Fibroblast of skin of right quadriceps (primary cell): ENCODE measurements at places on chromosomes 5 and 9.

DNA sequence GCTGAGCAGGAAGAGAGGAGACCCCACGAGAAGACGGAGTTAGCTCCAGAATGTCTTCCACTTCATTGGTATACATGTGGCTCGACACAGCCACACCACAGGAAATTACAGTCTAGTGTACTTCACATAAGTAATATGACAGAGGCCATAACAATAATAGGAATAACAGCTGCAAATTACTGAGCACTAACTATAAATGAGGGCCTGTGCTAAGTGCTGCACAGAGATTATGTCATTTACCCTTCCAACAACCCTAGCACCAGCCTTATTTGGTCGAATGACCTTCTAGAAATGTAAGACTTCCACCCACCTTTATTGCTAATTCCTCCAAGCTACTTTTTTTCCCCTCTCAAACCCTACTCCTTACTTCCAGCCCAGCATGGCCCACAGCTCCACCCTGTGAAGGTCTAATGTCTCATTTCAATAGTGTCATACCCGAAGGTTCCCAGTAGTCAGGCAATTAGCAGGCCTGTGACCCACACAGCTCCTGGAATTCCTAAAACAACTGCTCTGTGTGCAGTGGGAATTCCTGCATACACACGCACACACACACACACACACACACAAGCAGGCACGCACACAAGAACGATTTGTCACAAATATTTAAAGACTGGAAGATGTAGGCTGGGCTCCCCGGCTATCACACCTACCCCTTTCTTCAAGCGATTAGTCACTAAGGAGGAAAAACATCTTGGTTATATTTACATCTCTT is 134.5 kb downstream of the FRMD3 start:
- peak; percentile 82 for DNase-seq

DNA sequence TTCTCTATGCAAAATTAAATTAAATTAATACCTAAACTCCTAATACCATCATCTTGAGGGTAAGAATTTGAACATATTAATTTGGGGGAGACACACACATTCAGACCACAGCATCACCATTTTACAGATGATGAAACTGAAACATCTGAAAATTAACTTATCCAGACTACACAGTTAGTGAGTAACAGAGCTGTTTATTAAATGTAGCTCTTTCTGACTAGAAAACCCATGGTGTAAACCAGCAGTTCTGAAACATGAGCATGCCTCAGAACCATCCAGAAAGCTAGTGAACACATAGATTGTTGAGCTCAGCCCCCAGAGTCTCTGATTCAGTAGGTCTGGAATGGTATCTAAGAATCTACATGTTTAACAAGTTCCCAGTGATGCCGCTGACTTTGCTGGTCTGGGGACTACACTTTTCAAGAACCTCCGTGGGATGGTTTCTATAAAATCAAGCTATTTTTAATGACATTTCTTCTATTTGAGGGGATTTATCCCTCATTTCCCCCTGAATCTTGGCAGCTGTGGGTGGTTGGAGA is 113.5 kb downstream of the RORB start:
- peak; percentile 4 for DNase-seq

DNA sequence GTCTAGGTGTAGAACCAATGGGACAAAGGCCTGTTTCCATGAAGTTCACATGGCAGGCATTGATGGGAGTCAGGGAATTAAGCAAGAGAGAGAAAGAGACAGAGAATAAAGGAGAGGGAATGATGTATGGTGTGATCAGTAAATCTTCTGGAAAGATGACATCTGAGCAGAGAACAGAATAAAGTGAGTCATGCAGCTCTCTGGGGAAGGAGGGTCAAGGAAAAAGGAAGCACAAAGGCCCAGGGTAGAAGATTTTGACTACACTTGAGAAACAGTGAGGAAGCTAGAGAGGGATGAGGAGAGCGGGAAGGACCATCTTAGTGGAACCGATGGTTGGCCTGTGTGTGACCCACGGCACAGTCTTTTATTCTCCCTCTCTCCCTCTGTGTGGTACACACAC is 425.9 kb downstream of the SPOCK1 start:
- DNase-seq, result peak; percentile 51

DNA sequence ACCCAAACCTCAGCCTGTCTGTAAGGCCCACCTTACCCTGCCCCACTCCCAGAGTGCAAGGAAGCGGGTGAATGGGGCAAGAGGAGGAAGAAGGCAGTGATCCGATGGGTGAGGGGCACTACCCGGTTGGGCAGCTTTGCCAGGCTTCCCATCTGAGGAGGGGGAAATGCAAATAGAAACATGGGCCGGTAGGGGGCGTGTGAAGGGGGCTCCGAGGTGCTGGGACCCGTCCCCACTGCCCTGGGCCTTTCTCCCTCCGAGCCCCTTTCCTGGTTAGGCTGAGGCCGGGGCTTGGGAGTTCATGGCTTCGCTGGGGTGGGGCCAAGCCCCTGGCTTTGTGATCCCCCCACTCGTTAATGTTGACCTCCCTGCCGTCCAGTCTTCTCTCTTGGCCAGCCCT is 23.6 kb upstream of the MYORG start:
- no peak for DNase-seq

- DNase-seq, result no peak
Measured at GRCh38 chr5:163607256-163607655, 101.8 kb downstream of the MAT2B start.

GRCh38 chr5:92041911-92042660 is 659.0 kb upstream of the ARRDC3 start:
- no peak for DNase-seq

DNA sequence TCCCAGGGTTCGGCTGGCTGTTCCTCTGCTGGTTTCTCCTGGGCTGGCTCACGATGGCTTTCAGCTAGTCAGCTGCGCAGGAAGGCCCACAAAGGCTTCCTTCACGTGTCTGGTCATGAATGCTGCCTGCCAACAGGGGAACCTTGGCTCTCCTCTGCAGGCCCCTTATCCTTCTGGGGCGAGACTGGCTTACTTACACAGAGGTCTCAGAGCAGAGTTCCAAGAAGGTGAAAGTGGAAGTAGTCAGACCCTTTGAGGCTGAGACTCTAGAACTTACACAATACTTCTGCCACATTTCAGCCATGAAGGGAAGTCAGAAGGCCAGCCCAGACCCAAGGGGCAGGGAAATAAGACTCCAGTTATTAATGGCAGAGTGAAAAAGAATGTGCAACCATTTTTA is 99.5 kb downstream of the LHFPL2 start:
- DNase-seq, result no peak

DNA sequence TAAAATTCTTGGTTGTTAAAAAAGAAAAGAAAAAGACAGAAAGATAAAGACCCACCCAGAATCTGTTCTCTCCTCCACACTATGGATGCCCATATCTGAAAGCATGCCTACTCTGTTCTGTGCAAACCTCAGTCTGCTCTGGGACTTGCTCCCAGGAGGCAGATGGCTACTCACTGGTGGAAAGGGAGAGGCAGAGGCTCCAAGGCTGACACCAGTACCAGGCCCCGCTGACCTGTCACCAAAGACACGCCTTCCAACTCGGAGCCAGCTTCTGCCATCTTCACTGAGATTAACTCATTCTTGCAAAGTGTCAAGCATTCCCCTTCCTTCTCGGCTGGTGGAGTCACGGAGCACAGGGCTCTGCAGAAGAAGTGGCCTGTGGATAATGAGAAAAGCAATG is 21.6 kb downstream of the SH3TC2 start:
- DNase-seq, result no peak

GRCh38 chr9:129568560-129569501 is 52.1 kb downstream of the C9orf50 start:
- peak; percentile 47 for DNase-seq

DNA sequence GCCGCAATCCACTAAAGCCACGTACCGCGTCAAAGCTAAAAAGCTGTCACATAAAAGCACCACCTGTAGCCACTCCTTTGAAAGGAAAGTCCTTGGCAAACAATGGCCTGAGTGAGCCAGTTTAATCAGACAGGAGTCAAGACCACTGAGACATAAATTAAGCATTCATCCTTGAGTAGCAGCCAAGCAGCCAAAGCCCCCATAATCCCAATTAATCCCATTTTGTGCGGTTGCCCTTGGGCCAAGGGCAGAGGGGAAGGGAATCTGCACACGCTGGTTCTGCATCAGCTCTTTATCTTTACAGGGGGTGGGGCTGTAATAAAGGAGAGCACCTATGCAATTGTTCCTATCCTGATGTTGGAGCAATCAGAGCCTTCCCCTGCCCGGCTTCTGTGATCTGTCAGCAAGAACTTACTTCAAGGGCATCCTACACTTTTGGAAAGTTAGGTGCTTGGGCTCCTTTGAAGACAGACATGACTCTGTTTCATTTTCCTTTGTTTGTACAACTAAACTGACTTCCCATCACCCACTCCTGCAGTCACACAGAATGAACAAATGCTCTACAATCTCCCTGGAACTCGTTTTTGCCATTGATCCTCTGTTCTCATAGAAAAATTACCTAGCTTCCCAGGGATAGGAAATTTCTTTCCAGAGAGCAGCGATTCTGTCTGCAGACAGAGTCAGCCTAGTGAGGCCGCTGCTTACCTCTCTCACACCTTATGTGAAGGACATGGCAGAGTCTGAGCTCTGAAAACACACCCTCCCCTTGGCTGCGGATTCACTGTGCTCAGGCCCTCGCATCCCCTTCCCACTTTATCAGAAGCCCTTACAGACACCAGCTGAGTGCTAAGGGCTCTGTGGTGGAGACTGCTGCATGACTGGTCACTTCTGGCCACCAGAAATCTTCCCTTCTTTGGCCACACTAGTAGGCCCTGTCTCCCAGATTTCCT is 116.2 kb upstream of the TBCA start:
- DNase-seq, result no peak

DNA sequence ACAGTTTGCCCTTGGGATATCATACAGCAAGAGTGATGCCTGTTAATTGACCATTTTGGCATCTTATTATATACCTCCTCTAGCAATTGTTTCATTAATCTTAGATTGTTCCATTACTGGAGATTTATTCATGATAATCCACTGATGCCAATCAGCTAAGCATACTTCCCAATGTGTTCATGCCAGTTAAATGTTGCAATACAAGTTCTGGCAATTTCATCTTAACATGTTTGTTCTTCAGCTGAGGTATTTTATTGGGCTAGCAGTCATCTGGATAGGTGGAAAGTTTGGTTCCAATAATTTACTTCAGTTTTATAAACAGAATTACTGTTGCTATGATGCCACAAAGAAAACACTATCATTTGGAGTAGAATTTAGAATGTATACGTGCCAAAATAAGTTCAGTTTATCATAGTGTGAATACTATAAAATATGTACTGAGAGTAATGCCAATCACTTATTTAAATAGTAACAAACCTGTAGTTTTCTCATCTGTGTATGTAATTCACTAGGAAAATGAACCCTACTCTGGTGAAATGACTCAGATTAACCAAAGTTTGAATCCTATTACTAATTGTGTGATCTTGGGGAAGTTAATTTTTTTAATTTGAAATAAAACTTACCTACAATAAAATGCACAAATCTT is 27.9 kb upstream of the IL31RA start:
- no peak for DNase-seq

- no peak for DNase-seq
Measured at GRCh38 chr9:137900584-137901310, 23.2 kb downstream of the CACNA1B start.

DNA sequence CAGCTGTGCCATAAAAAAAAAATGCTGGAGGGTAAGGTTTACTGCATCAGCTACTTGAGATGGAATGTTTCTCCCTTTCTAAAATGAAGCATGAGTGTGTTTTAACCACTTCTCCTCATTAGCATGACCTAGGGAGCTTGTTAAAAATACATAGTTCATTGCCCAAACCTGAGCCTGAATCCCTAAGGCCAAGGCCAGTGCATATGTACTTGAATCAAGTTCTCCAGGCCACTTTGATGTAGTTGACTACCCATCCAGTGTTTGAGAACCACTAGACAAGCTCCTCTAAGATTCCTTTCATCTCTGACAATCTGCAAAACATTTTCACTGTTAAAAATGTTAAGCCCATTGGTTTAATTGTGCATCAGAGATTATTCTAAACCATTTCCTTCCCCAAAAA is 6.7 kb downstream of the TIMD4 start:
- no peak for DNase-seq

DNA sequence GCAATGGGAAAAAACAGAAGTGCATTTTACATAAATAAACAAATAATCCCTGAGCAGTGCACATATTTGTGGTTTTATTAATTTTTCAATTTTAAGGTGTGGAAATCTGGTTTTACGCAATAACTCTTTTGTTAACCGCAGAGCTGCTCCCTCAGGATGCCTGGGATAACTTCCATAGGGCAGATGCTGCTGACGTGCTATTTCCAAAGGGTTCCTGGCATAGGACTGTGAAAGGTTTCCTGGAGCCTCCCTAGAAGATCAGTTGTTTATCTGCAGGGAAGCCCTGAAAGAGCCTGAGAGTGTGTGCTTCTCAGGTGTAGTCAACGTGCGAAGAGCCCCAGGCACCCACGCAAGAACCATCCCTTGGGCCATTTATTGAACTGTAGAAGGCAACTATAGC is 443.5 kb downstream of the PLK2 start:
- DNase-seq, result peak; percentile 63

DNA sequence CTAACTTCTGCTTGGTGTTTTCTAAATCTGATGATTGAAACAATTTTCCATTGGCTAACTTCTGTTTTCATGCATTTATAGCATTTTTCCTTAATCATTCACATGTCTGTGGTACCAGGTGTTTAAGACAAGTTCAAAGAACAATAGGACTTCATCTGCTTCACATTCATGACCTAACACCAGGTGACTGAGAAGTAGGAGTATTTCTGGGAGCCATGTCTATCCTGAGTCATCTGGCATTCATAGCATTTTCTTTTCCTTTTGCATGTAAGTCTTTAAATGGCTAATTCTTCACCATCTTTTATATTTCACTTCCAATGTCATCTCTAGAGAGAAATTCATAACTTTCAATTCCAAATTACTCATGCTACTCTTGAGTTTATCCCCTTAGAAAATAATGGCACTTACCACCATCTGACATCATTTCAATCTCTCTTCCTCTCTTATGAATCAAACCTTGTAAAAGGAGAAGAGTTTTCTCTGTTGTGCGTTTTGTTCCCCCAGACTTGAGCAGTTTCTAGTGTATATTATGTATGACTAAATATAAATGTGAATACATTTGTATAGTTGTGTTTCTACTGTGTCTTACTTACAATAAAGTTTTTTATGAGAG is 1196.1 kb upstream of the CDH9 start:
- DNase-seq, result peak; percentile 9

GRCh38 chr9:13352451-13352979 is 73.0 kb upstream of the MPDZ start:
- no peak for DNase-seq

- no peak for DNase-seq
Measured at GRCh38 chr9:129932303-129933151, 97.3 kb downstream of the USP20 start.
